NCI-H510A (cell line): ENCODE measurements at places on chromosomes 13 and 19.

GRCh38 chr13:30808600-30808999 is 73.3 kb downstream of the ALOX5AP start:
- DNase-seq: no peak

DNA sequence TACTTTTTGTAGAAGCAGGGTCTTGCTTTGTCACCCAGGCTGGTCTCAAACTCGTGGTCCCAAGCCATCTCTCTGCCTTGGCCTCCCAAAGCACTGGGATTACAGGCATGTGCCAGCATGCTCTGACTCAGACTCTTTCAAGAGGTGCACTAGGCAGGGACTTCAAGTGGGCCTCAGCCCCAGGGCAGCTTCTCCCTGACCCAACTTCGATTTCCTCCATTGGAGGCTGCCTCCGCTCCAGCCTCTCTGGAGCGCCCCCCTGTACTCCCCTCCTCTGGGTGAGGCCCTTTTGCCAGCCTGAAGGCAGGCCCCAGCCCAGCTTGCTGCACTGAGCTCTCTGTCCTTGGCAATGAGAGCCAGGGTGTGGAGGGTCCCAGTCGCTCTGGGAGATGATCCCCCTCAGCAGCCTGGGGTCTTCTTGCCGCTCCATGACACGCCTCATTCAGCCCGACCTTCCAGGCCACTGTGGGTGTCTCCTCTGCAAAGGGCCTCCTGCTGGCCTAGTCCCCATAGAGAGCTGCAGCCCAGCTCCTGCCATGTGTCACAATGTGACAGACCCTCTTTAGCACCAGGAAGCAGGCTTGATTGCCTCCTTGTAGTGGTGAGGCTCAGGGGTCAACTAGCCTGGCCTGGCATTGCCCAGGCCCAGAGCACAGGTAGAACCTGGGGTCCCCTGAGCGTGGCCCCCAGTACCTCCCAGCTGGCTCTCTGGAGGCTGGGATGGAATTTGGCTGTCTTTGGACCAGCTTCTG is 16.4 kb downstream of the CARM1 start:
- DNase-seq: peak; percentile 11

DNA sequence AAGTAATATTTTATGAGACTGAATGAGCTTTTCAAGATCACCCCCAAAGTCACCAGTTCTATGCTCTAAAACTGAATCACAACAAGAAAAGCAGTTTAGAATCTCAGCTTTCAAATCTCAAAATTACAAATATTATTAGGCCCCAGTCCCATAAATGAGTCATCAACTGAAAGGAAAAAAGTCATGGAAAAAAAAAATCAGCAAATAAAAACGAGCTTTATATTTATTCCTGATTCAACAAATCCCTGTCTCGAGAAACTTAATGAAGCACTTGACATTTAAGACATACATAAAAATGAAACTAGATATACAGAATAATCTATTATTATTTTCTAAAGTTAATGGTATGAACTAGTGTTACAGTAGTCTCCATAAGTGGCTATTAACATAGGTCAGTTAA is 203.0 kb downstream of the DIAPH3 start:
- no peak for DNase-seq

DNA sequence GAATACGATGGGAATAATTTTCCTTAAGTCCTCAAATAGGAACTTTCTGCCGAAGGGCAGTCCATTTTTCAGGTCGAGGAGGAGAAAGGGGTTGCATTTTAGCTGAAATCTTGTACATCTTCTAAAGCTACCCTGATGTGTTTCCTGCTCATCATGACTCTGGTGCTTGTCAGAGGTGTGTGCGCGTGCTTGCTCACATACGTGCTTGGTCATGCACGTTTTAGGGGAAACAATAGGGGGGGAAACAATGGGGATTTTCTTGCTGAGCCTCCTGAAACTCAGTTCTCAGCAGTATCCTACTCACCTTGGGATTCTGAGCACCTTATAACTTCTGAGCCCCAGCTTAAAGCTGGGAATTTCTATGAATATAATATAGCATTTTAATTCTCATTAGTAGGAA is 44.7 kb downstream of the TM9SF2 start:
- DNase-seq: no peak

DNA sequence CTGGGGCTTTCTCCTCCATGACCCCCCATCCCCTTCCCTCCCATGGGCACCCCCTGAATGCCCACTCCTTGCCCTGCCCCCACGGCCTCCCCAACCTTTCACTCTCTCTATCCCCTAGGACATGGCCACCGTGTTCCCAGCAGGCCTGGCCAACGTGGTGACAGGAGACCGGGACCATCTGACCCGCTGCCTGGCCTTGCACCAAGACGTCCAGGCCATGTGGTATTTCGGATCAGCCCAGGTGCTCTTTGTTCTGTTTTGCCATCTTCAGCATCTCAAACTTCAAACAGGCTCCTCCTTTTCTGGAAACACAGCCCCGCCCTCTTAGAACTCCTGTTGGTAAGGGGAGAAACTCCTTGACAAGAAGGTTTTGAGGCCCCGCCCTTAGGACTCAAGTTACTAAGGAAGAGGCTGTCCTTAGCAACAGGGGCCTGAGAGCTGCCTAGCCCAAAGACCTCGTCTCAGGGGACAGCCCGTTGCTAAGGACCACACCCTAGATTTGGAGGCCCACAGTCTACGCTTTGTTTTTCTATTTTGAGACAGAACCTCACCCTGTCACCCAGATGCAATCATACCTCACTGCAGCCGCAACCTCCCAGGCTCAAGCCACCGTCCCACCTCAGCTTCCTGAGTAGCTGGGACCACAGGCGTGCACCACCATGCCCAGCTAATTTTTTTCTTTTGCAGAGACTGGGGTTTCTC is 5.1 kb upstream of the FLT3LG start:
- no peak for DNase-seq

GRCh38 chr19:6249296-6249695 is 30.5 kb downstream of the MLLT1 start:
- no peak for DNase-seq

- no peak for DNase-seq
These were observed 506.8 kb upstream of the ATXN8OS start for GRCh38 chr13:69600811-69601210.

- DNase-seq: no peak
These were observed 34.6 kb upstream of the CD177 start for GRCh38 chr19:43318796-43319314.

- DNase-seq: no peak
These were observed 296.3 kb downstream of the KLF5 start for GRCh38 chr13:73355134-73355533.

DNA sequence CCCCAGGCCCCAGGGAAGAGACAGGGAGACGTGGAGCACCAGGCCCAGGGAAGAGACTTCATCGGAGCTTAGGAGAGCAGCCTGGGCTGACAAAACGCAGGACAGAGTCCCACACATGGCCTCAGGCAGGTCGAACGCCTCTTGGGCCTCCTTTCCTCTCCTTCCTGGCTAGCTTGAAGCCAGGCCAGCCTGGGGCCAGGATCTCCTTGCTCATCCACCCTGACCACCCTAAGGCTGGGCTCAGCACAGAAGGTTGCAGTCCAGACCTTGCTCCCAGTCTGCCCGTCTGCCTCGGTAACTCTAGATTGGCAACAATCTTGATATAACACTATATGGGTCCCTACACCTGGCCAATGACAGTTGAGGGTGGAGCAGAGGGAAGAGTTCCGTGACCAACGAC is 10.1 kb downstream of the PPP6R1 start:
- DNase-seq: no peak

DNA sequence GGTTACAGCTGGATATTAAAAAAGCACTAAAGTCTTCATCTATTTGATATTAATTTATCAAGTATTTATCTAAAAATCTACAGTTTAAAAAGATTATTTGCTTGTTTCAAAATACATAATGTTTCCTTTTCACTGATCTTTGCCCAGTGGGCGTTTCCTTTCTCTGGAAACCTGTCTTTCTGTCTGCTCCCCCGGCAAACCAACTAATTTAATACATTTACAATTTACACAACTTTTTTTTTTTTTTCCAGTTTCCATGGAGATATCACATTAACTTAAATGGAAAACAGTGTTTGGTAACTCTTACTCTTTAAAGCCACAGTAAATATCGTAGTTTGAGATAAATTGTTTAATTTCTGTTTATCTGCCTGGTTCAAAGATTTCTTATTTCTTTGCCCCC is 5.3 kb downstream of the GPC6 start:
- no peak for DNase-seq

- no peak for DNase-seq
These were observed 76.0 kb upstream of the LSM14A start for GRCh38 chr19:34096020-34096915.

DNA sequence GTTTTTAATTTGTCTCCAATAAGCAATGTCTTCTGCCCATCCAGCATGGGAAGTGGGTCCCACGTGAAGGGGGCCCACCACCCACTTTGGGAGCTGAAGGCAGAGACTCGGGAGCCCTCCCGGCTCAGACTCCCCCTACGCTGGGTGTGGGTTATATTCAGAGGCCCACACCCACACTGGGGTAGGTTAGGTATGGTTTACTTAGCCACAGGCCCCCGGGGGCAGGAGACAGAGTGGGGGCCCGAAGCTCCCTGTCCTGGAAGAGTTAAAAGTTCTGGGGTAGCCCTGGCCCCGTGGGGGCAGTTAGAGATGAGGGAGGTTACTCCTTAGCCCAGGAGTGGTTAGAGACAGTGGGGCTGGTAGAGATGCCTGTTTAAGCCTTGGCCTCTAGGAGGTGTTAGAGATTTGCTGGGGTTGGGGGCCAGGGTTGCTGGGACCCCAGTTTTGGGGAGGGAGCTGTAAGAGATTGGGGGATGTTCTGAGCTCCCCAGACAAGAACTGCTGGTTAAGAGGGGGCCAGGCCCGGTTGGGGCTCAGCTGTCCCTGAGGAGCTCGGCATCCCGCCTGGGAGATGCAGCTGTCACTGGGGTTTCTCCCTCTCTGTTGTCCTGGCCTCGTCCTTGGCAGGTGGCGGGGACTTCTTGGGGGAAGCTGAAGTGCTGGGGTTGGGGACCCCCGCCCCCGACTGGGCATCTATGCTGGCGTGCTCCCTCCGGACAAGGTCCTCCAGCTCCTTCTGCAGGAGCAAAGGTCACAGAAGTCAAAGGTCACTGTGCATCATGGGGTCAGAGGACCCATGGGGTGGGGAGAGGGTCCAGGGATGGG is 712 bp upstream of the RINL start:
- no peak for DNase-seq

DNA sequence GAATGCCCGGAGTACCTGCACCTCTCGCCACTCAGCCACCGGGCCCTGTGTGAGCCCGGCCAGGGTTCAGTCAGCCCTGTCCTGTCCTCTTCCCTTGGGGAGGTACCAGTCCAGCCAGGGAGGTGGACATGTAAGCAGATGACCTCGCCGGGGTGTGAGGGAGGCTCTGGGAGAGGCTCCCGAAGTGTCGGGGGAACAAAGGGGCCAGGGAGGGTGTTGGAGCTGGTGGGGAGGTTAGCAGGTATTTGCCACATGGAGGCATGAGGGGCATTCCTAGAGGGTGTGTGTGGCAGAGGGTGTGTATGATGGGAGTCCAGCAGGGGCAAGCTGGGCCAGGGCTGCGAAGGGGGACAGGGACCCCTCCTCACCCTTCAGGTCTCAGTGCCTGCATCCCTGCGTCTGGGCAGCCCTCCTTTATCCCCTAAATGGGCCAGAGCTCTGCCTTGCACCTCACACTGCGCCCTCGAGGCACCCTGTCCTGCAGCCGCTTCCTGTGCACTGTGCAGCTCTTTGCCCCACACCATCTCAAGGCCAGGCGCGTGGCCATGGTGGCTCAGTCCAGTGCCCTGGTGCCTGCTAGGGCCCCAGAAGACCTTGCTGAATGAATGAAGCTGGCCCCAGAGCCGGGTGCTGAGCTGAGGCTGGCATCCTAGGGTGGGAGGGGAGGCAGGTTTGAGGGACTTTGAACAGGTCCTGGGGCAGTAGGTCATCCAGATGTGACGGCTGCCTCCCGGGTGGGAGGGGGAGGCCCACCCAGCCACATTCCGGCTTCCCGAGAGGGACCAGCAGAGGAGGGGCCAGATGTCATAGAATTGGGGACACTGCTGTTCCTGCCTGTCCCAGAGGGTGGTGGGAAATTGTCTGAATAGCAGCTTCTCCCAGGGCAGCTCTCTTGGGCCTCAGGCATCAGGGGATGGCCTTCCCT is 3.1 kb downstream of the DDA1 start:
- no peak for DNase-seq

DNA sequence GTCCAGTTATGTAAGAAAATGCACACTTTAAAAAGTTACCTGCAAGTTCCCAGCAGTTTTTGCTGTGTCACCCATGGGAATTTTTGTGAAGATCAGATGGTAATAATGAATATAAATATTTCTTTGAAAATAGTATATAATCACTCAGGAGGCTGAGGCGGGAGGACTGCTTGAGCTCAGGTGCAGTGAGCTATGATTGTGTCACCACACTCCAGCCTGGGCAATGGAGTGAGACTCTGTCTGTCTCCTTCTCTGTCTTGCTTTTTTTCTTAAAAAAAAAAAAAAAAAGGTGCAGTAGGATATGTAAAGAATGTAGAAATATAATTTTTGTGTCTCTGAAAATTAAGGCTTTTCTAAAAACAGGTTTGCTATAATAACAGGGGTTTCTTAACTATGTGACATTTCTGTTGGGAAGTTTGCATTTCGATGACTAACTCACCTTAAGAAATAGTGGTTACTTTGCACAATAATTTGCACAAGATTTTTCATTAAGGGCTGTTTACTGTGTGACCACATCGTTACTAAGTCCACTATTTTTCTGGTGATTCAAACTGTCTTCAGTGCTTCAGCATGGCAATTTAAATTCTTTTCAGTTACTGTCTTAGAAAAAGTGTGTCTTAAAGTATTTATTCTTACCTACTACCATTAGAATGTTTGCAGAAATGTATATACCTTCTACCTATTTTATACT is 37.3 kb downstream of the DNAJC3 start:
- no peak for DNase-seq

DNA sequence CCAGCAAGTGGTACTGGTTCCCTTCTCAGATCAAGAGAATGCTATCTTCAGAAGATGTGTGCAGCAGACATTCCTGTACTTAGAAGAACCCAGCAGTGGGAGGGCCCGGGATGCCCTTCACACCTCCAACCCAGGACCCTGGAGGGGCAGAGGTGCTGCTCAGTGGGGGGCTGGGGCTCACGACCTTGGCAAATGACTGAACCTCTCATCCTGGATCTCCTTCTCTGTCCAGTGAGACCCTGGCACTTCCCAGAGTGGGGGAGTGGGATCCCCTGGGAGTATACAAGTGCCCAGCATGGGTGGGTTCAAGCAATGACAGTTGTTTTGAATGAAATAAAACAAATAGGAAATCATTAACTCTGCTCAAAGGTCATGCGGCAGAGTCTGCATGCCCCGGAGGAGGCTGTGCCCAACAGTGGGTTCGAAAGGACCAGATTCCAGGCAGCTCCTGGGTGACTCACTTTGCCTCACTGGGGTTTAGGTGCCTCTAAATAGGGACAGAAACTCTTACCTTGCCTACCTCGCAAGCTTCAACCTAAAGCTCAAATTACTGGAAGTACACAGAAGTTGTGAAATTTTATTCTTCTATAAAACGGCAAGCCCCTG is 26.9 kb downstream of the GGACT start:
- DNase-seq: no peak

GRCh38 chr13:84431646-84432045 is 549.4 kb upstream of the SLITRK1 start:
- DNase-seq: no peak

DNA sequence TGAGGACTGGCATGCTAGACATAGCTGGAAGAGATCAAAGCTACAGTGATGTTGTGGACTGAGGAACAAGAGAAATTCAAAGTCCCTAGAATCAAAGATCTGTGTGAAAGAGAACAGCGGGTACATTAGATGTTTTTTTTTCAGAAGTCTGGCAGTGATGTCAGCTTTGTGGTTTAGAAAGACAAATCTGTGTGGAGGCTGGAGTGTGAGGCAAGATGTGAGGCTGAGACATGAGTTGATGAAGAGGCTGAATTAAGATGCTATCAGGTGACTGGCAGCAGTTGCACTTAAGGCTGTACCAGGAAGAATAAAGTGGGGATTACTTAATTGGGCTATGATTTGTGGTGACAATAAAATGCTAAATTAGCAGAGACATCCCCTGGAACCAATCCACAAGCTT is 46.5 kb downstream of the DNAJC3 start:
- DNase-seq: no peak
